Right lung (tissue), 10 donors: ENCODE measurements at places on chromosomes 12 and 14.

- no peak for DNase-seq
Observed at GRCh38 chr14:35365130-35366055, 39.2 kb downstream of the NFKBIA start.

DNA sequence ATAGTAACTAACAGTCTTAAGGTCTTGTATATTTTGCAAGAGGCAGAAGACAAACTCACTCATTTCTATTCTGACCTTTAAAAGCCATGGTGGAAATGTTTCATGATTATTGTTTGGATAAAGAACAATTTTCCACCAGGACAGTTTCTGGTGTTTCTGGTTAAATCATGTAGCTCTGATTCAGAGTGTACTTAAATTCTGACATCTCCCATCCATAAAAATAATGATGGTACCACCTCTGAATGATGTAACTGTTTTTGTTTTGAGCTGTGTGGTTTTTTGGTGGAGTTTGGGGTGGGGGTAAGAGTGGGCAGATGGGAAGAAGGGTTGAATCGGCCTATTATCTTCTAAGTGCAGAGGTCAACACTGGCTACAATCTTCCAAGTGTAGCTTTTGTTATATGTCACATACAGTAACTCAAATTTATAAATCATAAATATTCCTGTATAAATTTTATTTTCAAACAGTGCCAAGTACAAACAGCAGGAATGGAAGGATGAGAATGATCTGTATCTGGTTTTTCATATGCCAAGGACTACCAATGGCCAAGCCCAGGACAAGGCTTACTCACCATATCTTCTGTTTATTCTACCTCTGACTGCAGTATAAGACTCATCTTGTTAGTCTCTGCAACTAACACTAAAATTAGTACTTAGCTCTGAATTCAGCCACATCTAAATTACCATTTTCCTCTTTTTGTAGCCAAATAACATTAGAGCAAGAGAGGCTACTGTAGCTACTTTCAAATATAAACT, 108.7 kb downstream of the BCAT1 start:
- DNase-seq = no peak

DNA sequence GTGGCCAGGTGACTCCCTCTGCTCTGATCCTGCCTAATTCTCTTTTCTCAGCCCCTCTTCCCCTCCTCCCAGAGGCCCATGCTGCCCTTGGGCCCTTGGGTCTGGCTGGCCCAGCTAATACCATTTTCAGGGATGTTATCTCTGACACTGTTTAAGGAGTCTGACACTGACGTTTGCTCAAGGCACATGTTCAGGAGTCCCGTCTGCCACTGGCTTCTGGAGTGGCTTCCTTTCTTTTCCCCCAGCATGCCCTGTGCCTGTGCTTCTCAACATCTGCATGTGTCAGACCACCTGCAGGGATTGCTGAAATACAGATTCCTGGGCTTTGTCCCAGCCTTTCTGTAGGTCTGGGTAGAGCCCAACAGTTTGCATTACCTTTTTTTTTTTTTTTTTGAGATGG, 128.9 kb downstream of the BCL11B start:
- no peak for DNase-seq

DNA sequence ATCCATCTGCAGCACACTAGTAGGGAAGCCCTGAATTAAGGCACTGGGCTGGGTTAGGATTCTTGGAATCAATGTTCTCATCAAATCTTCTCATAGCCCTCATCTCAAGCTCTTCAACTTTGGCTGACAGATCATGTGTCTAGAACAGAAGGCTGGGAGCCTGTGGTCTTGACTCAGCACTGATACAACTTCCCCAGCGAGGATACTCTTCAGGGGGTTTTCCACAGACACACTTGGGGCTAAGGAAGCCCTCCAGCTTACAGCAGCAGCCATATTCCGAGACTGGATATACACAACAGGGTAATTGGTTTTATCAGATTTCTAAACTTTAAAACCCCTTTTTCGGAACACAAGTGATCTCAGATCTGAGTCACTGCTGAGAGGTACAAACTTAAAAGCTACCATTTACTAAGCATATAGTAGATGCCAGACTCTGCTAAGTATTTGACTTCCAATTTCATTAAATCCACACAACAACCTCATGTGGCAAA, 3.5 kb downstream of the FMNL3 start:
- no peak for DNase-seq

GRCh38 chr14:105030194-105030593, 9.3 kb upstream of the CDCA4 start:
- DNase-seq = no peak

DNA sequence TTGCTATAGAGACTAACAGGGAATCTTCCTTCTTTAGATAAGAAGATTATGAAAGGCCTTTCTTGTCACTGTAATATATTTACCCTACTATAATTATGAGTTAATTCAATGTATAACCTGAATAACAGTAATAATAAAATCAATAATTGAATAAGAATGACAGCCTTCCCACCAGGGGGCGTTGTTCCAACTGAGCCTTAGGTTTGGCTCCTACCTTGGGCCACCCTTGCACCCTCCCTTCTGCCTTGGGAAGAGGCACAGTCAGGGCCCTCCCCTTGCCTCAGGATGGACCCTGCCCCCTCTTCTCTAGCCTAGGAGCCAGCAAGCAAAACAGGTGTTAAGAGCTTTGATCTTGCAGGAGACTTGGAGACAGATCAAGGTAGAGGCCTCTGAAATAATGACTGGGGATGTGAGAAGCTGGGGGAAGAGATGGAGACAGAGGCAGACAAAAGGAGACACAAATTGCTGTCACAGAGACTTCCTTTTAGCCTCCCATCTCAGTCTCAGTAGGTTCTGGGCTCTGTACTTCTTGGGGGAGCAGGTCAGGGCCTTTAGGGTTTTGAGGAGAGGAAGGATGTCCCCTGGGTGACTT, 40.1 kb upstream of the CISTR start:
- DNase-seq = no peak

DNA sequence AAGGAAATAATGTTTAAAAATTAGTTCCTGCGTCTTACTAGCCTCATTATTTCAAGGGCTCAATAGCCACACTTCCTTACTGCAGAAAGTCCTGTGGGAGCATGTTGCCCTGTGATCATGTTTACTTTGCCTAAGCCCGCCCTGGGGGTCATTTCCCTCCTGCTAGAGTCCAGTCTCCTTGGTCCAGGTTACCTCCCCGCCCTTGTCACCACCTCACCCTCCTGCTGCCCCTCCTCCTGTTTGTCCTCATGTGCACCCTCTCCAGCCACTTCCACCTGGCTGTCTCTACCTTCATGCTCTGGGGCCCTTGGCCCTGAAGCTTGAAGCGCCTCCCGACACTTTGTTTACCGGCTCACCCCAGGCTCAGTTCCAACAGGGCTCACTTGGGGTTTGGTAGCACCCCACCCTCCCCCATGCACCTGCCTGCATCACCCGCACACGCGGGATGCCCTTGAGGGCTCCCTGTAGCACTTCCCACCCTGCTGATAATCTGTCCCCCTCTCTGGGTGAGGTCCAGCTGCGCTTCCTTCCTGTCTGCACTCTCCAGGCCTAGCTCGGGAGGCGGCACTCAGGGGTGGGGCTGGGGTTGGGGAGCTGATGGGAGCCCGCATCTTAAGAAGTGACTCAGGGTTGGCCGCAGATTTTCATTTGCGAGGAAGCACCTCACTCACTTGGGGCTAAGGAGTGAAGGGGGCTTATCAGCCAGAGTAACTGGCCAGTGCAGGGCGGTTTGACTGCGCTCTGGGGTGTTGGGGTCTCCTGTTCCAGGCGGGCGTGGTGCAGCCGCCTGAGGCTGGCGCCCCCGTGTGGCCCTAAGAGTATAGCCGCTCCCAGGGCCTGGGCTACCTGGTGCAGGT, 40.1 kb downstream of the SMIM41 start:
- no peak for DNase-seq

- DNase-seq = no peak
Observed at GRCh38 chr12:109637348-109637747, 63.8 kb downstream of the MVK start.

DNA sequence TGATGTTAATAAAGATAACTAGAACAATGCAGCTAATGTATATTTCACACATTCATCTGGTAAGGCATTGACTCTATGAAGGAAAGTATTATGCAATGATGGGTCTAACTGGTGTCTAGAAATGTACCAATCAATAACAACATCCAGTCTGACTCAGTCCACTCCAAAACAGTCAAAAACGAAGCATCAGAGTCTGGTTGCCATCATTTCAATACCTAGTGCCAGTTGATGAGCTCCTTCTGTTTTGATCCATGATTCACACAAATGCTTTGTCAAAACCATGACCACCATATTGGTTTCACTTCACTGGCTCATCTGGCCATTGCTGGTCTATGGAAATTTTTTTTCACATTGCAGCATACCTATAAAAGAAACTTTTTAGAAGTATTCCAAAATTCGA, 747.2 kb upstream of the TMEM132C start:
- no peak for DNase-seq

DNA sequence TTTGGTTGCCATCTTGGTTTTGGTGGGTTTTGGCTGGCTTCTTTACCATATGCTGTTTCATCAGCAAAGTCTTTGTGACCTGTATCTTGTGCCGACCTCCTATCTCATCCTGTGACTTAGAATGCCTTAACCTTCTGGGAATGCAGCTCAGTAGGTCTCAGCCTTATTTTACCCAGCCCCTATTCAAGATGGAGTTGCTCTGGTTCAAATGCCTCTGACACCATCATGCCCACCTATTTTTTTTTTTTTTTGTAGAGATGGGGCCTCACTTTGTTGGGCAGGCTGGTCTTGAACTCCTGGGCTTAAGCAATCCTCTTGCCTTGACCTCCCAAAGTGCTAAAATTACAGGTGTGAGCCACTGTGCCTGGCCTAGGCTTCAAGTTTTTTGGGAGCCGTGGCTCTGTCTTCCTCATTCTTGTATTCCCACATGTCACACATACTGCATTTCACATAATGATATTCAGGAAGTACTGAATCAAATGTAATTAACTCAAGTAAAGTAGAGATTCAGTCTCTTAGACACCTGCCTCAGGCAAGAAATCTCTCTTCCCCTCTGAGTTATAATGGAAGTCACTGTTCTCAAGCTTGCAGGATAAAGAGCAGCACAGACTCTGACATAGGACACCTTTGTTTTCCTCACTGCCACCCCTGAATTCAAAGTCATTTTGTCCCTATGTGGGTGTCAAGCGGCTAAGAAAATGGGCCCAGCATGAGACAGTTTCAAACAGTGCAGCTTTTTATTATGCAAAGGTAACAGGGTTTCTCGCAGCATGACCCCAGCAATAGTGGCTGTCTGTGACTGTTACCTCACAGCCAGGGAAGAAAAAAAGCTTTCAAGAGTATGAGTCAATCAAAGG, 159.0 kb downstream of the PTPN11 start:
- DNase-seq = no peak

DNA sequence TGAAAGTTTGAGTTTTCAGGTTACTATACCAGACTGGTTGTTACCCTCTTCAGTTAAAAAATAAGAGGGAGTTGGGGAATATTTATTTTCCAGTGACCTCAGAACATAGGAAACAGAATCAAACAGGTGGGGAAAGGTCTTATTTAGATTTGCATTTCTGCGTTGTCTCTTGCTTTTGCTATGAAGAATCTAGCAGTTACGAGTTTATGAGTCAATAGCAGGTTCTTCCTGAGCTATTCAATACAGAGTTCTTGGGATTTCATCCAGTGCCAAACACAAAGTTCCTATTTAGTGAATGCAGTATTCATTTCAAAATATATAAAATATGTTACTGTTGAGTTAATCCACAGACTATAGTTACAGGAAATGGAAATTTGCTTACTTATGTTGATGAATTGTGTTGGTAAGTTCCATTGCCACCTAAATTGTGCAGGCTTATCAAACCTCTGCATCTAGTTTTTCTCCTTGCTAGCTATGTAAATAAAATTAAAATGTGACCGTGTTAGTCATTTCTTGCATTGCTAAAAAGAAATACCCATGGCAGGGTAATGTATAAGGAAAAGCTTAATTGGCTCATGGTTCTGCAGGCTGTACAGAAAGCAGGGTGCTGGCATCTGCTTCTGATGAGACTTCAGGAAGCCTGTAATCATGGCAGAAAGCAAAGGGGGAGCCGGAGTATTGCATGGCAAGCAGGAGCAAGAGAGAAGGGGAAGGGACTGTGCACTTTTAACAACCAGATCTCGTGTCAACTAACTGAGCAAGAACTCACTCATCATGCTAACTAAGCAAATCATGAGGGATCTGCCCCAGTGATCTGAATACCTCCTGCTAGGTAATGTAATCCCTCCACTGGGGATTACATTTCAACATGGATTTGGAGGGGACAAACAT, 110.2 kb downstream of the KTN1 start:
- no peak for DNase-seq

DNA sequence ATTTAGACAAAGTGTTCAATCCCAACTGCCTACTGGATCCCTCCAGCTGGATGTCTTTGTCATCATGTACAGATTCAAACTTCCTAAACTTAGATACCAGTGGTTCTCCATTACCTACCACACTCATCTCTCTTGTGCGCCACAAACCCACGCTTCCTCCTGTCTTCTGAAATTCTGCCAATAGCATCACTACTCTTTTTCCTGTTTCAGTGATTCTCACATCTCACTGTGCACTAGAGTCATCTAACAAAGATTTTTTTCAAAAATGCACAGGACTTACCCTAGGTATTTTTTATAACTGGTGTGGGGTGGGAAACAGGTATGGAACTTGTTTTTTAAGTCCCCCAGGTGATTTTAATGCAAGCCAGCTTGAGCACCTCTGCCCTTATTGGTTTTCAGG, 5.9 kb downstream of the PSMB5 start:
- DNase-seq = no peak

DNA sequence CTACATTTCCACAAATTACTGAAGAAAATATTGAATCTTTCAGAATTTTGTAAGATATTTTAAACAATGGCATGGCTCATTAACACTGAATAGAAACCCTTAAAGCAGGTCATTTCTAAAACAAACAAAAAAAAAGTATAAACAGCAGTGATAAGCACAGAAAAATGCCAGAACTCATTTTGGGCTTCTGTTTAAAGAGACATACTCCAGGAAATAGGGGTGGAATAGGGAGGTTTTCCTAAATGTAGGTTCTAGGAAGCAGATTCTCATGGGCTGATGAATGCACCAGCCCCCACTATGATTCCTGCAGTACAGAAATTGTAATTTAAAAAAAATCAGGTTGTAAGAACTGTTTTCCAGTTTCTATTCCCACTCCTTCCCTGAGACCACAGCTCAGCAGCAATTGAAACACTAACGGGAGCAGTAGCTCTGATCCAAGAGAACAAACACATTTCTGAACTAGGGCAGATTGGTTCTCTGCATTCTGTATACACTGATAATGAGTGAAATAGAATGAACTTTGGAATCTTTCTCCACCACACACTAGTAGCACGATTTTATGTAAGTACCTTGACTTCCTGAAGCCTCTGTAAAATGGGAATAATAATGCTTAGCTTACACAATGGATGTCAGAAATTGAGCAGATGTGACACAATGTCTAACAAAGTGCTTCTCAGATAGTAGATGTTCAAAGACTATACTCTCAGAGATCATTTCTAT, 115.6 kb upstream of the TMTC1 start:
- DNase-seq = no peak

DNA sequence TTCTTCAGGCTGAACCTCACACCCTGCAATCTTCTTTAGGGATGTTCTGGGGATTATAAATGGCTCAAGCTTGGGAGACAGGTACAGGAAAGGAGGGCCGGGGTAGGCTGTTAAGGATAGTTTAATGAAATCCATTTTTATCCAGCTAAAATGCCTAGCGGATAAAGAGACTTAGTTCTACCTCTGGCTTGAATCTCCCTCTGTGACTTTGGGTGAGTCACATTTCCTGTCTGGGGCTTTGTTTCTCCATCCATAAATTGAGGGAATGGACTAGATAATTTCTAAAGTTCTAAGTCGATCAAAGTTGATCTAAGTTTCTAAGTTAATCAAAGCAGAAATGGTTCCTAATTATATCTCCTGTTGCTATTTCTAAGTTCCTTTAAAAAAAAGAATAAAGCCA, 319.6 kb upstream of the E2F7 start:
- no peak for DNase-seq
